ENCODE measurements at places on chromosomes 1 and 21. TPM values are rescaled to one million over a fixed set of nuclear protein-coding genes. Genes with fewer than 3 reads are reported as not detected.

Gene ZNF436
- total RNA-seq, result 34.6 TPM

Gene S100A7
- total RNA-seq, result not detected

Gene KLHDC7A
- total RNA-seq, result 0.04 TPM

Gene RNASEL
- total RNA-seq, result 4.5 TPM

Gene DENND2C
- total RNA-seq, result 2.3 TPM

Gene MIXL1
- total RNA-seq, result 3.4 TPM

Gene ZNF281
- 25.3 TPM for total RNA-seq

Gene LENEP
- total RNA-seq, result 1.3 TPM

Gene CLIC6
- 1.7 TPM for total RNA-seq

Gene C1QB
- total RNA-seq, result not detected

Gene CORT
- 0.89 TPM for total RNA-seq

Gene OR2L13
- not detected for total RNA-seq

Gene DRAXIN
- total RNA-seq, result 1.1 TPM

Gene GPBP1L1
- total RNA-seq, result 114 TPM

Gene TENT5C
- 0.23 TPM for total RNA-seq

Gene PLA2G2A
- 5.0 TPM for total RNA-seq

Gene RCC1
- 30.6 TPM for total RNA-seq

Gene PCP4L1
- total RNA-seq, result not detected

Gene TNNI3K
- 0.51 TPM for total RNA-seq

Gene ASAP3
- total RNA-seq, result 95.8 TPM

Gene GJC2
- total RNA-seq, result 2.5 TPM

Gene OR6K3
- total RNA-seq, result not detected

Gene SEMA4A
- total RNA-seq, result 19.8 TPM
